ENCODE measurements at places on chromosomes 11 and 22.

GRCh38 chr22:50531546-50531961, 1.7 kb upstream of the TYMP start:
- no peak for DNase-seq

GRCh38 chr11:125940145-125940544, 5.7 kb upstream of the VSIG10L2 start:
- DNase-seq: no peak

DNA sequence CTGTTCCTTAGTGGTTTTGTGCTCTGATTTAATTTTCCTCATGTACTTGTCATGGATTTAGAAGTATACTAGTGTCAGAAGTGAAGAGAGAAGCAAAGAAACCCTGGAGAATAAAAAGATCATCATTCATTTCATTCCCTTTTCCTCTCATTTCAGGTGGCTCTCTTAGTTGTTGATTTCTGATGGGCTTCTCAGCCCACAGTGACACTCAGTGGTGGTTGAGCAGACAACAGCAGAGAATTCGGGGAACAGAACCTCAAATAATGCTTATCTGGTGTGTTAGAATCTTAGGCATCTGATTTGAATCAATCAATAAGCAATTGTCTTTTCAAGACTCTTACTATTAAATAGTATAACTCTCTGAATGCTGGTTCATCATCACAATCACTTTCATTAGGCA, 1289.4 kb downstream of the FAM181B start:
- DNase-seq: no peak

DNA sequence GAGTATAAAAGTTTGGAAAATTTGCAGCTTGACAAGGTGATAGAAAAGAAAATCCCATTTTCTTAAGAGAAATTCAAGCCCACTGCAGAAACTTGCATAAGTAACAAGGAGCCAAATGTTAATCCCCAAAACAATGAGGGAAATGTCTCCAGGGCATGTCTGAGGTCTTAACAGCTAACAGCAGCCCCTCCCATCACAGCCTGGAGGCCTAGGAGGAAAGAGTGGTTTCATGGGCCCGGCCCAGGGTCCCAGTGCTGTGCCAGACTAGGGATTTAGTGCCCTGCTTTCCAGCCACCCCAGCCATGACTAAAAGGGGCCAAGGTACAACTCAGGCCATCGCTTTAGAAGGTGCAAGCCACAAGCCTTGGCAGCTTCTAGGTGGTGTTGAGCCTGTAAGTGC, 123.7 kb upstream of the TRPC6 start:
- DNase-seq: no peak

- peak; percentile 74 for DNase-seq
Observed at GRCh38 chr11:67288452-67289225, 464 bp upstream of the ANKRD13D start.

- DNase-seq: no peak
Observed at GRCh38 chr22:41524251-41524661, 20.0 kb downstream of the POLR3H start.

GRCh38 chr11:12117200-12117599, 6.8 kb downstream of the MICAL2 start:
- no peak for DNase-seq

DNA sequence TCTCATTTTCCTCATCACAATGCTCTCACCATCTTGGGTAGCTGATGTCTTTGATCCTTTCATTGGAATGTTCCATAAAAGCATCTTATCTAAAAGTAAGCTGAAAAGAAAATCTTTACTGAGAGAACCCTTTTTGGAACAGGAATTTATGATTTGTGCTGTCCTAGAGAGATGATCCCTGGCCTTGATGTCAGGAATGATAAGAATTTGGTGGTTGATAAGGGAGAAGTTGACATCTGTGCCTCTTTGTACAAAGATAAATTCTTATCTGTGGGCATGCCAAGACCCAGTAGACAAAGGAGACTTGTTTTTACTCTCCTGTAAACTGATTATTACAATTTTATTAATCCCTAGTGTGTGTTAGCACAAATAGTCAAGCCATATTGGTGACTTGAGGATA, 36.9 kb downstream of the NAALAD2 start:
- no peak for DNase-seq

DNA sequence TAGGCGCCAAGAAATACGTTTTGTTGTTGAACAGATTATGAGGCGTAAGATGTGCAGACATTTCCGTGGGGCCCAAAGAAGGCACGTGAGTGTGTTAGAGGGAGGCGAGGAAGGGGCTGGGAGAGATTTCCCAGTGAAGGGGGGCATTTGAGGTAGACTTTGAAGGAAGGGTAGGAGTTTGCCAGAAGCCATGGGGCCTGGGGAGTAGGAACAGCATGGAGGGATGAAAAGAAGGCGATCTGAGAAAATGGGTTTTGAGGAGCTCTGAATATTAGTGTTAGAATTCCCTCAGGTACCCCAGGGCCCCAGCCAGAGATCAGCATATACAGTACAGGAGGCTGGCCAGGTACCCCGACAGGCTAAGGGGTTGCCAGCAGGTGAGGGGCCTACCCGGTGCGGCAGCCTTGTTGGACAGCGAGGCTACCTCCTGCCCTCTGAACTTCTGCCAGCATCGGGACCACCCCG, 414 bp upstream of the MIEF1 start:
- no peak for DNase-seq

DNA sequence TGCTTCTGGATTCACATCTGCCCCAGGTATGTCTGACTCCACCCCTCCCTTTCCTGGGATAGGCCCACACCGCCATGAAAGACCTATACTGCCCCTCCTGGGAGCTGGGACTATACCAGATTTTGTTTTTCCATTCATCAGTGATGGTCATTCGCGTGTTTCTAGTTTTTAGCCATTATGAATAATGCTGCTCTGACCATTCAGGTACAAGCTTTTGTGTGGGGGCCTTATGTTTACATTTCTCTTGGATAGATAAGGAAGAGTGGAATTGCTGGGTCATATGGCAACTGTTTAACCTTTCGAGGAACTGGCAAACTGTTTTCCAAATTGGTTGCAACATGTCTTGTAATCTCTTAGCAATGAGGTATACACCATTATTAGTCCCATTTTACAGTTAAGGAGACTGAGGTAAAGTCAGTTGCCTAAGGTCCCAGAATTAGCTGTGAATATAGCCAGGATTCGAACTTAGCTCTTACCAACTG, 1.2 kb upstream of the TBC1D10A start:
- no peak for DNase-seq

DNA sequence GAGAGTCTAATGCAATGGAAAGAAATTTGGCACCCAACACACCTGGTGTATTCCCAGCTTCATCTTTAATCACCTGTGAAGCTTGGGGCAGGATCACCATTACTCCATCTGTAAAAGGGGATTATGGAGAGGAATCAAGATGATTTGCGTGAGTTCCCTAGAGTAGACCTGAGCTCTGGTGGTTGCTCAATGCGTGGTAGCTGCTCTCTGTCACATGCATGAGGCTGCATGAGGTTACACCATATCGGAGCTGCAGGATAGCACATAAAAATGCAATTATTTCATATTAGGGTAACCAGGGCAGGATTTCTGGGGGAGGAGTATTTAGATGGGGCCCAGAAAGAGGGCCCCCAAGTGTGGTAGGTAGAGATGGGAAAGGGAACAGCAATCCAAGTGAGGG, 35.3 kb upstream of the CLMP start:
- no peak for DNase-seq

DNA sequence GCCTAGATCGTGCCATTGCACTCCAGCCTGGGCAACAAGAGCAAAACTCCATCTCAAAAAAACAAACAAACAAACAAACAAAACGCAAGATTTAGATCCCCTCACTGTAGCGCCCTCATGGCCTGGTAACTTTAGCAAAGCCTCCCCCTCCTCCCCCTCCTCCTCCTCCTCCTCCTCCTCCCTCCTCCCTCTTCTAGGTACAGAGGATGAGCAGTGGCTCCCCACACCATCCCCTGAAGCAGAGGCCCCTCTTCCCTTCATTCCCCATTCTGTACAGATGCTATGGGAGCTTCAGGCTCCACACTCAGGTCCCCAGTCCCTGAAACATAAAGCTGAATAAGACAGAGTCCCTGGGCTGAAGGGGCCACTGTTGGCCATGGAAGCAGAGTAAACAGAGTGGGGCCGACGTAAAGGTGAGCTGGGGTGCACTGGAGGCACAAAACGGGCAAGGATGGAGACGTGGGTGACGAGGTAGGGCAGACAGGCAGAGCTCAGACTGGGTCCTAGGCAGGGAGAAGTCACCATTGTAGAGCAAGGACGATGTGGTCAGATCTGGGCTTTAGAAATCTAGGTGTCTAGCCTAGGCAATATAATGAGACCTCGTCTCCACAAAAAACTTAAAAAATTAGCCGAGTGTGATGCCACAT, 19.4 kb upstream of the NFAM1 start:
- DNase-seq: no peak

DNA sequence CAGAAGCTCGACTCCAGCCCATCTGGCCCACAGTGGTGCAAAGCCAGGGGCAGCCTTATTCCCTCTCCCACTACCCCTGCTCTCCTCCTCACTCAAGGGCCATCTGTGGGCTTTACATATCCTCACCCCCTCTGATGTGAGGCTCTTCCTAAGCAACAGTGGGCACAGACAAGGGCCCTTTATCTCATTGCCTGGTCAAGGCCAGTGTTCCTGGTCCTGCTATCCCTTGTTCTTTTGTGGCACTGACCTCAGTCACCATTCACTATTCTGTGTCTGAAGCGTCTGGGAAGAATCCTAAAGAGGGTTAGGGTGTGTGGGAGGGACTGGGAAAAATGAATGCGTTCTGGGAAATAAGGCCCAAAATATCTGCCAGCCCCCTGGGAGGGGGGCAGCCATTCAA, 7.3 kb downstream of the DNAL4 start:
- no peak for DNase-seq

DNA sequence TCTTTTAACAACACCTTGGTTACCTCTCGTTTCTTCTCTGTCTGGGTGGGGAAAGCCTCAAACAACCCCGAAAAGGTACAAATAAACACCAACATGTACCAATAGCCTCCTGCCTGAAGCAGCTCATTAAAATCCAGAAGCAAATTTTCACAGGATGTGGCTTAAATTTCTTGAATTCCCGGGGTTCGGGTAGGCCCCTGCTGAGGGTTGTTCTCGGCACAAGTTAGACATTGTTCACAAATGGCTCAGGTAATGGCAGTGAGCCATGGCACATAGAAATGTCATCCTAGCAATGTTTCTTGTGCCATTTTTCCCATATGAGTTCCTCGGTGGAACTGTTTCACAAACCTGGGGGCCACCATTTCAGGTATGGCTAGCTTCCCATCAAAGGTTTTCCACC, 19.7 kb upstream of the GLYATL1 start:
- DNase-seq: no peak

DNA sequence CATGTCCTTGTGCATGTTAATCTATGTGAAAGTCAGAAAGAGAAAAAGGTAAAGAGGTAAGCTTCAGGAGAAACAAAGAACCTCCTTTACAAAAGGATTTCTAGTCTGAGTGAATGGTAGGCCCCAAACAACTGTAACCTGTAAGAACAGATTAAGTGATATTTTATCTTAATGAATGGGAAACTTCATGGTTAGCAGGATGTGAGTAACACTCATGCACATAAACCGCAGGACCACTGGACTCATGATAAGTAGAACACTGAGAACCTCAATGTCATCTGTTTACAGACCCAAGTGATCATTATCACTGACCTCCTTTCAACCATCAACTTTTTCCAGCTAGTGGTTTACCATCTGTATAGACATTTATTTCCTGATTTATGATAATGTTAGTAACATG, 19.9 kb downstream of the OR8G5 start:
- no peak for DNase-seq

DNA sequence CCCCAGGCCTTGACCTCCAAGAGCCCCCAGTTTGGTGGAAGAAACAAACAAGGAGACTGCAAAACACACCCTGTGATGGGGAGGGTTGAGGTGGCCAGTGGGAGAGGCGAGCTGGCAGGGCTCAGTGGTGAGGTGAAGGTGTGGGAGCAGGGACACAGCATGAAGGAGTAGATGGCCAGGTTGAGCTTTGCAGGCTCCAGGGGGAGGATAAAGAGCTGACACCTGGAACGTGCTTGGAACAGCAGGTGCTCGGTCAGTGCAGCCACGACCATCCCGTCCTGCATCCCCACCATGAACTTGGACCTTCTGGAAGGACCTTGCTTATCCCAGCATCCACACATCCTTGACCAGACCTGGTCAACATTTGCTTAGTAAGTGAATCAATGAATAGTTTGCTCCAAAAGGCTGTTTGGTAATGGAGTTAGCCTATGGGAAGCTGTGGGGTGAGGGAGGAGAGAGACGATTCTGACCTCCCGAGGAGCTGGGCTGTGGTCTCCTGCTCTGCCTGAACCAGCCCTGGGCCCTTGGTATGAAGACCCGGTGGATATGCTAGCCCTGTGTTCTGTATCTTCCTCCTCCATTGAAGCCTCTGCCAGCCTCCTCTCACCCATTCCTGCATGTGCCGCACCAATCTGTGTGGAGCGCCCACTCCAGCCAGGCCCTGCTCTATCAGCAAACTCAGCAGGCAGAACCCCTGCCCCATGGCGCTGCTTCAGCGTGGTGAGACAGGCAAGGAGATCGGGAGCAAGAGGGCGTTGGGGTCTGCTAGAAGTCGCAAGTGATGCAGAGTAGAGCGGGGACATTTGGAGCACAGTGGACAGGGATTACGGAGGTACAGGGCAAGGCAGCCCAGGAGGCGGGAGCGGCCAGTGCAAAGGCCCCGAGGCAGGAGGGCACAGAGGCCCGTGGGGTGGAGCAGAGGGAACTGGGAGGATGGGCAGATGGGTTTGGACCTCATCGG, 9.9 kb downstream of the LINC01488 start:
- DNase-seq: no peak

- no peak for DNase-seq
Observed at GRCh38 chr11:128298271-128298670, 289.1 kb downstream of the ETS1 start.

DNA sequence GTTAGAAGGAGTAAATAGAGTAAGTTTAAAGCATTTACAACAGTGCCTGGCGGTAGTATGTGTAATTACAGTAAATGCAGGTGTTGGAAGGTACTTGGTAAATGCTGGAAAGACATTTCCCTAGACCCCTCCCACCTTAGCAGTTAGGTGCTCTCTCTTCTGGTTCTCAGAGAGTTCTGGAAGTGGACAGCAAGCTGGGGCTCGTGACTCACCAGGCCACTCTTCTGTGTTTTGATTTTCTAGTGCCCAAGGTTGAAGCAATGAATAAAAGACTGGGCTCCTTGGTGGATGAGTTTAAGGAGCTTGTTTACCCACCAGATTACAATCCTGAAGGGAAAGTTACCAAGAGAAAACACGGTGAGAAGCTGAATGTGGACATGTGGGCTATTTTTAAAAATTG, 27.6 kb downstream of the SNU13 start:
- DNase-seq: no peak

GRCh38 chr11:115764176-115764575, 260.0 kb upstream of the CADM1 start:
- DNase-seq: no peak

DNA sequence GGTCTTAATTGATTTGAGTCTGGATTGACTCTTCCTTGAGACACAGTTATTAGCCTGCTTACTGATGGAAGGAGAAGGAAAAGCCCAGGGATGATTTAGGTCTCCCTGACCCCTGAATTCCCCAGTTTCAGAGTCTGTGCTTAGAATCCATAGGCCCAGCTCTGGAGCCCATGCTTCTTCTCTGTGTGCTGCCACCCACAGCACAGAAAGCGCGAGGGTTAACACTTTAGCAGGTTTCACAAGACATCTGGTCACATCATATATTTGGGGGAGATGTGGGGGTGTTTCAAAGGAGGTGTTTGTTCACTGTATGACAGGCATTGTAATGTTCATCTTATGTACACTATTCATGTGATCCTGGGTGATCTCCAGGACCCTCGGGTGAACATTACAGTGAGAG, 107.0 kb downstream of the PPP6R3 start:
- no peak for DNase-seq

GRCh38 chr11:58688789-58689503, 42.8 kb downstream of the GLYAT start:
- no peak for DNase-seq

- DNase-seq: no peak
Observed at GRCh38 chr22:28986366-28986765, 75.3 kb downstream of the C22orf31 start.
